ENCODE measurements at places on chromosomes 16 and 17.
A peak's percentile ranks its signal among the peaks of the same experiment; 100 is the strongest.

GRCh38 chr16:84720177-84720579 is 20.4 kb downstream of the USP10 start:
- DNase-seq = no peak

DNA sequence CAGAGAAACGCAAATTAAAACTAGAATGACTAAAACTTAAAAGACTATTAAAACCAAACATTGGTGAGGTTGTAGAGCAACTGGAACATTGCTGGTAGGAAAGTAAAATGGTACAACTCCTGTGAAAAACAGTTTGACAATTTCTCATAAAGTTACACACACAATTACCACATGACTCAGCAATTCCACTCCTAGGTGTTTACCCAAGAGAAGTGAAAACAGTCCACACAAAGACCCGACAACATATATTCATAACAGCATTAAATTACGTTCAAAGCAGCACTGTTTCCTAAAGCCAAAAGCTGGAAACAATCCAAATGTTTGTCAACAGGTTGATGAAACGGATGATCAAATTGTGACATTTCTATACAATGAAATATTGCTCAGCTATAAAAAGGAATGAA is 26.5 kb upstream of the ALOX12 start:
- peak; percentile 68 for DNase-seq

GRCh38 chr16:50992350-50993032 is 158.6 kb downstream of the SALL1 start:
- DNase-seq = no peak

- DNase-seq = peak; percentile 58
These were observed at the start of gene DOC2B for GRCh38 chr17:181245-182049. Gene DOC2B (minus strand): TSS chr17:181650. CDS start chr17:181479, 171 bp downstream.

DNA sequence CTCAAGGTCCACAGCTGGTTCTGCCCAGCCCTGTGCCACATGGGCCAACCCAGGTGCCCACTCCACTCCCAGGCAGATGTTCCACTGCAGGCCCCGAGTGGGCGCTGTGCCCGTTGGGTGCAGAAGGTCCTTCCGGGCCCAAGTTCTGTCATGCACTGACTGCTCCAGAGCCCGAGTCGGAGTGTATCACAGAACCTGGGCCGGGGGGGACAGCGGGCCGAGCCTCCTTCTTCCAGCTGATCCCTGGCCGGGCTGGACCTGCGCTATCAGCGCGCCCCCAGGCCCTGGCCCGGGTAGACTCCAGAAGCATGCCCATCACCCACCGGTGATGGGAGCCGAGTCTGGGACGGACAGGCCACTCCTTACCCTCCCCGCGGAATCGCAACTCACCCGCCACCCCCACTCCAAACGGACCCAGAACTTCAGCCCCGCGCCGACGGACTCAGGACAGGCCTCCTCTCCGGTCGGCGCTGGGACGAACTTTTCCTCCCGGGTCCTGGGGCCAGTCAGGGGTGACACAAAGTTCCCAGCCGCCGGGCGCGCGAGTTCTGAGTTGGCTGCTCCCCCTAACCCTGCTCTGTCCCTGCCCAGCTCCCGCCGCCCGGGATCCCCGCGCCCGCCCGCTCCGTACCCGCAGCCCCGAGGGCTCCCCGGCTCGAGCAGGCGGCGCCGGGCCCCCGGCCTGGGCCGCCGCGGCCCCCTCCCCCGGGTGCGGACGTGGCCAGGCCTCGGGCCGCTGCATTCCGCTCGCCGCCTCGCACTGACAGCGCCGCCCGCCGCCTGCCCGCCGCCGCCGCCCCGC is at the start of gene COPZ2:
TSS of gene COPZ2 (minus strand) at position 762 of the 802 bp plus-strand sequence. CDS start at position 742, 20 bp downstream.
- DNase-seq = peak; percentile 80

GRCh38 chr17:68349157-68349556 is 57.9 kb downstream of the ARSG start:
- peak; percentile 41 for DNase-seq

- DNase-seq = no peak
These were observed 609.9 kb downstream of the WWOX start for GRCh38 chr16:78709137-78709884.

DNA sequence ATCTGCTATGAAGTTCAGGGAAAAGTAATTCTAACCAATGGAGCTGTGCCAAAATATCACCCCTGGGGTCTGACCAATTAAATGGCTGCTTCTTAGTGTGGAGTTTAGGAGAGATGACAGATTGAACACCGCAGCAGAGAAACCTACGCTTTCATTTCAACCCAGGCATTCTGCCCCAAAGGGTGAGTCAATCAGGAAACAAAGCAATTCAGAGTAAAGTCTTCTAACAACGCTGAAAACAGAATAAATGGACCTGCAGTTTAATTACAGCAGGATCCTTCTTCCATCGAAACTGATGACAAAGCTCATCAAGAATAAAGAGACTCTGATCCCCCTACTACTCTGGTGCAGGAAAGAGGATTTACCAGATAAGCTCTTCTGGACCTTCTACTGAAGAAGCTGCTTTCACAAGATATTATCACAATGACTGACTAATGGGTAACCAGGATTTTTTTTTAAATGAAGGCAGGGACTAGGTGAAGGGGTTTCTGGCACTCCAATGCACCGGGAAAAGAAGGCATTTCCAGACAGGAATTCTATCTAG is 16.7 kb downstream of the RFFL start:
- DNase-seq = no peak

GRCh38 chr17:79919164-79919585 is 79.9 kb upstream of the CBX4 start:
- DNase-seq = peak; percentile 74

- peak; percentile 61 for DNase-seq
These were observed 601 bp downstream of the PHKB start for GRCh38 chr16:47461598-47462266.

DNA sequence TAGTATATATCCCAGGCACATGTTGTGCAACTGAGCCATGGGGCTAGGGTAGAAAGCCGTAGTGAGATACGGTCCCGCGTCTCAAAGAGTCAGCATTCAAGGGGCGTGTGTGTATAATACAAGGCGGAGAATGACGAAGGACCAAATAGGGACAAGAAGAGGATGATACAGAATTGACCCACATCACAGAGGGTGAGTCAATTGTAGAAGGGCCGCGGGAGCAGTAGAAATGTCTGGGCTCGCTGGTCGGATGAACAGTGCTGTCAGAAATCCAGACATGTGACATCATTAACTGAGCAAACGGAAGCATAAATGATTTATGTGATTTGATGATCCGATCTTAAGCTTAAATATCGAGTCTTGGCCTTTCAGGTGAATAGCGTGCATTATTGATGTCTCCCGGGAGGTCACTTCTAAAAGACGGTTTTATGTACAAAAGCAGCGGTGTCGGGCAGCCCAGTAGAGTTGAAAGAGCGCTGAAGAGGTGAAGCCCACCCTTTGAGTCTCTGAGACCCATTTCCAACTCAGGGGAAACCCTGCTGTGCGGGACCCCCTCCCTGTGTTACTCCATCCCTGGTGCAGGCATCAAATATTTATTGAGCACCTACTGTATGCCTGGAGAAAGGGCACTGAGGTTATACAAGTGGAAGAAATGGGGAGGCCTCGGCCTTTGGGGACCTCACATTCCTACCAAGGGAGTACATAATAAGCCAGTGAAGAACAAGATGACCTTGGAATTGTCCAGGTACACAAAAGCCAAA is 45.1 kb downstream of the ATP2C2 start:
- DNase-seq = no peak

- DNase-seq = peak; percentile 35
These were observed 79.3 kb upstream of the HSBP1 start for GRCh38 chr16:83728492-83728891.

DNA sequence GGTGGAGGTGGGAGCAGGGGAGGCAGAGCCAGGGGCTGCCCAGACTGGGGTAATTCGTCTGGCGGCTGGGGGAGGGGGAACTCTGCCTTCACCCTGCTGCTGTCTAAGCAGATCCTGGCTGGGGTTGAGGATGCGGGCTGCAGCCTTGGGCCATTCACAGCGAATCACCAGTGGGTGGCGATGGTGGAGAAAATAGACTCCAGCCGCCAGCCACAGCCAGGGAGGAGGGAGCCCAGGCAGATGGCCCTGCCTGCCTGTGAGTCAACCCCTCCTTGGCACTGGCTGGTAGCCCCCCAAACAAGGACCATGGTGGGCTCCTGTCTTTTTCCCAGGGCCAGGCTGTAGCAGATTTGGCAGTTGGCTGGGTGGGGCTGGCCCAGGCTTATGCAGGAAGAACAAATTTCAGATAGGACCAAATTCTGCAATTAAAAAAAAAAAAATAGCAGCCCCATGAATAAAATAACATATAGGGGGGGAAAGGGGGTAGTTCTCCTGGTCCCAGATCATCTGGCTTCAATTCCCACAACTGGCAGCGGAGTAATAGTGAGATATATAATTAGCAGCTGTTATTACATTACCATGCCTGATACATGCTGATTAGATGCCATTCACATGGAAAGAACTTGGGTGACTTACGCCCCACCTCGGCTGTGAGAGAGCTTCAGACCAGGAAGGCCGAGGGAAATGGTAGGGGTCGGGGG is 41.5 kb upstream of the CDH5 start:
- DNase-seq = peak; percentile 87

GRCh38 chr17:42562388-42563142 is 617 bp downstream of the COASY start:
- peak; percentile 82 for DNase-seq

GRCh38 chr16:12330946-12331345 is 354.4 kb downstream of the SNX29 start:
- DNase-seq = no peak

- DNase-seq = no peak
These were observed 14.2 kb upstream of the MSI2 start for GRCh38 chr17:57242148-57242547.
